ENCODE measurements at places on chromosomes 6 and 20. TPM values are rescaled to one million over a fixed set of nuclear protein-coding genes. Genes with fewer than 3 reads are reported as not detected.
A peak's percentile ranks its signal among the peaks of the same experiment; 100 is the strongest.

BTNL2 gene
- polyA plus RNA-seq, result not detected

SLC32A1 gene
- polyA plus RNA-seq, result not detected

DNA sequence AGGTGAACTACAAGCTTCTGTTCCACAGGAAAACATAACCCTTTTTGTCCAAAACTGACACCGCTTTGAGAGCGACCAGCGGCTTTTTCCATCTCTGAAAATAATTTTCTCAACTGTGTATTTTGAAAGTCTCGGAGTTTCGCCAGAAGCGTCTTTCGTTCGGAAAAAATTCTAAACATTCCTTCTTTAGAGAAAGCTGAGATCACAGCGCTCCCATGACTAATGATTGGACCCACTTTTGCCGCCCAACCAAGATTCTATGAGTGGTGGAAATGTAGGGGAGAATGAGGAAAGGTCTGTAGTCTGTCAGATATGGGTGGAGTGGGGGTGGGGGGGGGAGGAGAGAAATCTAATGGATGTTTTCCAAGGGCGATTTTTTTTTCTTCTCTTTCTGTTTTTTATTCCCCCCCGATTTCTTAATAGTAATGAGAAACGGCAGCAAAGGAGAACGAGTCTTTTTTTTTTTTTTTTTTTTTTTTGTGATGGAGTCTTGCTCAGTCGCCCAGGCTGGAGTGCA is 189.3 kb downstream of the TRIM27 start:
- DNase-seq, result no peak

DNA sequence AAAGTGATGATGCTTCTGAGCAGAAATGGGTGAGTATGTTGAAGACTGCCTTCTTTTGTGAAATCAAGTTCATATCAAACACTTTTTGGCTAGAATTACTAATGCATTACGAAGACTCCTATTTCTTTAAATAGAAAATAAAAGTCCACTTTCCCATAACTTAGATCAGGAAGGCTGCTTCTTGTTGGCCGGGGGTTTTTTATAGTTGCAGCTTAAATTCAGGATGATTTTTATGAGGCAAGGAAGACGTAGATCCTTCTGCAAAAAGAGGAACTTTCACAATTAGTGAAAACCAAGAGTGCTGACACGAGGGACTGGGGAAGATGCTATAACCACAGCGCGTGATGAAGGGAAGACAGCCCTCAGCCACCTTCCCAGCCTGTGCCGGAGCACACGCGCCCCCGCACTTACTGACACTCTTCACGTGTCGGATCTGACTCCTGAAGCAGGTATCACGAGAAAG is 206.1 kb upstream of the PRDM1 start:
- peak; percentile 42 for DNase-seq

GATA5 gene
- polyA plus RNA-seq, result not detected

DNA sequence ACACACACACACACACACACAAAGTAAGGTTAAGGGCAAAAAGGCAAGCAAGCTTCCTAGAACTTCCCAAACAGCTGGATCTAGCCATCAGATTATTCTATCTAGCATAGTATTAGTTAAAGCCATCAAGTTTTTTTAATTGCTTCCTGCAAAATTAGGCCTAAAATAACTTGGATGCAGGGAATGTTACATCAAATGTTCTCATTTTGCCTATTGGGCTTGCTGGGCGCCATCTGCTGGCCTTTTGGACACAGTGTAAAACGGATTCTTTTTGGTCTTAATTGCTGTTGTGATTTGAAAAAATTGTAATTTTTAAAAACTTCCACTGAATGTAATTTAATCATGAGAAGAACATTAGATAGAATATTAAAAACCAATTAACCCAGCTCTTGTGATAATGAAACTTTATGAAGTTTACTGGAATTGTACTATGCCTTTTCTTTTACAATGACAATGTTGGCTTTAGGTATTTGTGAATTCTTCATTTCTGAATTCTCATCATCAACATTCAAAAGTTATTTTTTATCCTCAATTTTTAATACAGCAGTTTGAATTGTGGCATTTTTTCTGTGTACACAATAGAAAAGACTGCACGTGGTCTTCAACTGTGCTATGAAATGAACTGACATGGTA is 6.8 kb downstream of the MKKS start:
- peak; percentile 13 for DNase-seq

GPX5 gene
- not detected for polyA plus RNA-seq

PSMB1 gene
- polyA plus RNA-seq, result 529 TPM

CNBD2 gene
- polyA plus RNA-seq, result 9.1 TPM

DNA sequence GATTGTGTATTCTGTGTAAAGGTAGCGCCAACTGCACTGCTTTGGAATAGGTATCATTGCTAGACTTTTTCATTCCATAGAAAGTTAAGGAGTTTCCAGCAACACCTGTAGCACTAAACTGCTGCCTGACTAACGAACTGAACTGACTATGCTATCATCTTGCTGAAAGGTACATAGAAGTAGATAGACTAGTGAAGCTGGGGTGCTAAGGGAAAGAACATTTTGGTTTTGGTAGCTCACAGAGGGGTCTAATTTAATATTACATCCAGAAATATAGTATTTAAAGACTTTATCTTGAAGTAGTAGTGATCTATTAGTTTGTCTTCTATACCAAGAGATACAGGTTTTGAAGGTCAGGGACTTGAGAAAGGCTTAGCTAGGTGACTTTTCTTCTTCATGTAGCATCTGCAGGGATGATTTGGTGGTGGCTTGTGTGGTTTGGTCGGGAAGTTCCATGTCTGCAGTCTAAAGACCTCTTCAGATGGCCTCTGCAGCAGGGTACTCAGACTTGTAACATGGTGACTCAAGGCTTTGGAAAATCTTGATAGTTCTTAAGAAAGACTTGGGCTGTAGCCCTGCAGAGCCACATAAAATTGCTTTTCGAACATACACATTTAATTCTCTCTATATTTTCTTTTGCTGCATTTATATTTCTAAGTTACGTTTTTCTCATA is 10.2 kb downstream of the SENP6 start:
- DNase-seq, result no peak

DNA sequence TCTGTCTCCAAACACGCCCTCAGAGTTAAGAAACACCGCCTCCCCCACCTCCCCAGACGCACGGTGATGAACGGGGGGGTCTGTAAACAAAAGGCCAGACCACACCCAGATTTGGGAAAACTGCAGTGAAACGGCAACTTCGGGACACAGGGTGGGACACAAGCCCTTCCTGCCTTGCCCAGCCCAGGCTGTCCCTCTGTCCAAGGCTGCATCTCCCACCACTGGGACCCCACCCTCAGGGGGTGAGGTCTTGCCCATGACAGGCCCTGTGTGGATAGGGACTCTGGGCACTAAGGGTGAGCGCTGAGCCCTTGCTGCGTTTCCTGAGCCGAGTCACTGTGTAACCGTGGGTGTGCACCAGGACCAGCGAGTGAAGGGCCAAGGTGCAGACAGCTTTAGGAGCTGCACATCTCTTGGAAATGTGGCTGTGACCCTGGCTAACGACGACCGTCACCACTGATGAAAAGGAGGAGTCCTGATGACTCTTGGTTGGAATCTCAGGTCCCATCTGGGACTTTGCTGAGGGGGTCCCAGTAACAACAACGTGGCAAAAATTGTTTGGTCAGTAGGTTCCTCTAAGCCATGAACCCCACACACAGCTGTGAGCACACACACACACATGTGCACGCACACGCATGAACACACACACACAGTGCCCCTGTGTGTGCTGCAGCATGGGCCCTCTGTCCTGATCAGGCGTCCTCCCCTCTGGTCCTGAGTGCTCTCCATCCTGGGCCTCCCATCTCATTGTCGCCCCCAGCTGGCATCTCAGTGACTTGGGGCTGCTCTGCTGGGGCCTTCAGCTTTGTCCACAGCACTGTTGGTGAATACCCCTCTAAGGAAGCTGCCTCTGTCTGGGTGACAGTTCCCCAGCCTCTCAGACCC is 100.6 kb downstream of the RAMACL start:
- no peak for DNase-seq

GPR6 gene
- polyA plus RNA-seq, result not detected

- no peak for DNase-seq
Observed at GRCh38 chr6:56593801-56594318, 48.8 kb downstream of the DST start.

PHF3 gene
- polyA plus RNA-seq, result 40.0 TPM

DNA sequence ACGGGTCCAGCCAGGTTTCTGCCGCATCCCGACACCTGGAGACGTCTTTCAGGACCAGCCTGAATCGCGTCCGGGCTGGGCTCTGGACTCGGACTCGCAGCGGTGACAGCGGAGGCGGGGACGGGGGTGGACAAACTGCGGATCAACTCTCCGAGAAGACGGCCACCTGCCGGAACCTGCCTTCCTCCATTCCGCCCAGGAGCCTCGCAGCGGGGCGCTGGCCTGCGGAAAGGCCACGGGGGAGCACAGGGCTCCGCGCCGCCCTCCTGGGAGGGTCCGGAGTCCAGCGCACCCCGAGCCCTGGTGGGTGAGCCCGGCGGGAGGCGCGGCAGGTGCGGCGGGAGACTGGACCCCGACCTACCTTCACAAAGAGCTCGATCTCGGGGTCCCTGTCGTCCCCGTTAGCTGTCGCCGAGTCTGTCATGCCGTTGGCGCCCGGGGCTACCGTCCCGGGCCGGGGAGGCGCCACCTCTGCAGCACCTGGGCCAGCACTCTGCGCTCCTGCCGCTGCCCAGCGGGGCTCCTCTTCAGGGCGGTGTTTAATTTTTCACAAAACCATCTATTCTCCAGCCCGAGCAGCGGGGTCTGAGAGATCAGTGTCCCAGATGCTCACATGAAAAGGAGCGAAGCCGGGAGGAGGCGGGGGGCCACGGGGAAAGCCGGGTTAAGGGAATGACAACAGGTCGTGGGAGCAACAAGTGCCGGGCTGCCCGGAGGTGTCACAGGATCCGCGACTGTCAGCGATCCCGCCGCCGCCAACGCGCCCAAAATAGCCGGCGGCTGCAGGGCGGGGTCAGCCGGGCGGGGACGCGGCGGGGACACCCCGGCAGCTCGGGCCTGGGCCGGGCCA is at the start of gene CLIC5:
TSS of gene CLIC5 (minus strand) at position 742 of the 850 bp plus-strand sequence. CDS start at position 424, 318 bp downstream.
- peak; percentile 25 for DNase-seq

GRCh38 chr20:709423-709822 is 33.8 kb upstream of the SCRT2 start:
- no peak for DNase-seq

PRDM13 gene
- polyA plus RNA-seq, result not detected

- DNase-seq, result no peak
Observed at GRCh38 chr6:47404435-47404834, 73.2 kb upstream of the CD2AP start.

- DNase-seq, result no peak
Observed at GRCh38 chr6:45988635-45989034, 27.0 kb downstream of the CLIC5 start.

DNA sequence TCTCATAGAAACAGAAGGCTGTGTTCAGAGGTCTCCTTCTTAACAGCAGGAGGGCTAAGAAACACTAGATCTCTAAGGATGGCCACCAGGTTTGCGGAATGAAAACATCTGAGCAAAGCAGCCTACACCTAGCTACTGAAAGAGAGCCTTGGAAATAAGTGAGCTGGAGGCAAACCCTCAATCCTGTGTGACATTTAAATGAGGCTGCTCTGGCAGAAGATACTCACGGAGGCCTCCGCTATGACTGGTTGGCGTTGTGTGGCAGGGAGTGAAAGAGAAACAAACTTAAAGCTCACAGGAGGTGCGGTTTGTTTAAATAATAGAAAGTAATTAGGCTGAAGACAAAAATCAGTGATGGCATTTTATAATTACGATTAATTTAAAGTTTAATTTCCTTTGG is 162.0 kb upstream of the RNF217 start:
- no peak for DNase-seq
